CD14-positive monocyte (primary cell): ENCODE measurements at places on chromosomes 5 and 9.
A peak's percentile ranks its signal among the peaks of the same experiment; 100 is the strongest.

- DNase-seq: no peak
Measured at GRCh38 chr5:9537223-9538141, 8.4 kb downstream of the SEMA5A start.

- peak; percentile 23 for DNase-seq
Measured at GRCh38 chr5:68217047-68217355, 1.4 kb downstream of the PIK3R1 start.

- no peak for DNase-seq
Measured at GRCh38 chr5:67094476-67095300, 101.9 kb downstream of the CD180 start.

DNA sequence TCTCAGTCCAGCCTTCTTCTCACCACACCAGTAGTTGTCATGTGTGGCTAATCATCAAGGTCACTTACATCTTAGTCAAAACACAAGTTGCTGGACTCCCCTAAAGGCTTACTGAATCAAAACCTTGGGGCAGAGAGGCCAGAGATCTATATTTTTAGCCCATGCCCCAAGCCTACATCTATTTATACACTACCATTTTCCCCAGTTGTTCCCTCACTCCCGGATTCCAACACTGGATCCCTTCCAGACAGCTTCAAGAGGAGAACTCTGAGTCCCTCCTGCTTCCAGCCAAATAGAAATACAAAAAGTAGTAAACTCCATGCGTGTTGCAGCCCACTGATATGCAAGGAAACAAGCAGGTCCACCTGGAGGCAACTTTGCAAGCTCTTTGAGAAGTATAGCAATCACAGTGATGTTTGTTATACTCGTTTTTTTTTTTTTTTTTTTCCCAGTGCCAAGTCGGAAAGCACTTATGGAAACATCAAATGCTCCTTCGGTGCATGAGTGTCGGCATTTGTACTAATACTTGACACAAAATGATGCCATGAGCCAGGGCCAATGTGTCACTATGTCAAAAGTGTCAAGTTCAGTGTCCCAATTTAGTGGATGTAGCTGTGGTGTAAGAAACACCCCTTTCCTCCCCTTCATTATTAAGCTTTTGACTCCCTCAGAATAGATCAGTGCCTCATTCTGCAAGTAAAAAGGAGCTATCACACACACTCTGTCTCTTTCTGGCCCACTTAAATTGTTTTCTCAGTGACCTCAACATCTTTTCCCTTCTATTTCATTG lies 594.2 kb upstream of the SGCD start:
- no peak for DNase-seq

DNA sequence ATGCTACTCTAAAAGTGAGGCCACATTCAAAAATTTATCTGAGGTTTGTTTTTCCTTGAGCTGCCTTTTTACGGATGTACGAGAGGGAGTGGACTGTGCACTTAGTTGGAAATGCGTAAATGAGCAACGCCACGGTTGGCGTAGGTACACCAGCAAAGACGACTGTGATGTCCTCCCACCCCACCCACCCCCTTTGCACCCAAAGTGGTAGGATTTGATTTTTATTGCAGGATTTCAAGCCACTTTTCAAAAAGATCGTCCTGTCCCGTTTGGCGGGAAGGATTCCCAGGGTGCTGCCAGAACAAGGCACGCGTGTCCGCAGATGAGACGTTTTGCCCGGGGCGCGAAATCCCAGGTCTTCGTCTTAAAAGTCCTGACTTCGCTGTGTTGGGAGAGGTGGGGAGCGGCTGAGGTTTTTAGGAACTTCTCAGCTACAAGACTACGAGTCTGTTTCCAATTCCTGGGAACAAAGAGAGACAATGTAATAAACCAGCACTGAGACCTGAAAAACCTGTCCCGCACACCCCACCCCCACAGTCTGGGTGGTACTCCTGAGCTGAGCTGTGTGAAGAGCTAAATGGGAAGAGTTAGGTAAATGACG lies 1.0 kb upstream of the TLE1 start:
- DNase-seq: peak; percentile 8

- DNase-seq: no peak
Measured at GRCh38 chr5:90809311-90810056, 250.9 kb downstream of the ADGRV1 start.

- no peak for DNase-seq
Measured at GRCh38 chr5:16615741-16616535, 859 bp downstream of the RETREG1 start.

- DNase-seq: no peak
Measured at GRCh38 chr5:121019734-121020133, 555.6 kb downstream of the PRR16 start.

DNA sequence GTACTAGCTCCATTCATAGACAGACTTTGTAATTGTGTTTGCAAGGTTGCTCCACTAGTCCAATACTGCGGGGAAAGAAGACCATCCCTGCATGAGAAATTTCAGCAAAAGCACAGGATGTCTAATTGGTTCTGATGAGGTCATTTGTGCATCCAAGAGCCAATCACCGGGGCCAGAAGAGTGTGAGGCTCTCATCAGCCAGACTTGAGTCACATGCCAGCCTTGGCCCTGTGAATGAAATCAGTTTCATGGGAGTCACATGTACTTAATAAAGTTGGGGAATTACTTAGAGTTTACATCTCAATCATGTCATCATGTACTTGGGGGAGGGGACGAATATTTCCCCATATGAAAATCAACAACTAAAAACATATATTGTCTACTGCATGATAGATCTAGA lies 1236.0 kb downstream of the MAT2B start:
- DNase-seq: no peak

DNA sequence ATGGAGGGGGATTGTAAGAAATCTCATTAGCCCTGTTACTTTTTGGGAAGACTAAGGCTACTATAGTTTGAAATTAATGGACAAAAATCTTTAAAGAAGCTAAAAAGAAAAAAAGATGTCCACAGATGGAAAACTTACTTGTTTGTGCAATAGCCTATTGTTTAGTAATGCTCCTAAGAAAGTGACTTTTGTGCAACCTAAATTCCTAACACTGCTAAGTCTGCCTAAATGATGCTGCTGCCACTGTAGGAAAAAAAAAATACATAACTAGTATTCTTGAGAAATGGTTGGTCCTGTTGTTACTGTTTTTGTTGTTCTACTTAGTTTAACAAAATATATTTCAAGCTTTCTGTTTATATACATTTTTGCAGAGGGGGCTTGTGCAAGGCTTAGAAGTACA lies 108.2 kb upstream of the NR3C1 start:
- DNase-seq: no peak

DNA sequence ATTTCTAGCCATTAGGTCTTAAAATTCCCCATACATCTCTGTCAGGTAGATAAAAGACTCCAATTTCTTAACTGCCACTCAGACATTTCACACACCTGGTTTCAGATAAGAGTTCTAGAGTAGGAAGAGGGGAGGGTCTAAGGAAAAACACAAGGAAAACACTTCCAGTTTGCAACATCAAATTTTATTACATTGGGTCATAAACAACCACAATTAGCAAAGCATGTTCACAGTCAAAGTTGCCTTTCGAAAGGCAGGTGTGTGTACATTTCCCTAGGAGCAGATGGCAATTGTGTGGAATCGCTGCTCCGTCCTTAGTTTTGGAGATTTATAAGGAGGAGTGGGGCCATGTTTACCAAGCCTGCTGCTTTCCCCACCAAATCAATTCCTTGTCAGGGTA lies 120.8 kb downstream of the DMRT2 start:
- no peak for DNase-seq

DNA sequence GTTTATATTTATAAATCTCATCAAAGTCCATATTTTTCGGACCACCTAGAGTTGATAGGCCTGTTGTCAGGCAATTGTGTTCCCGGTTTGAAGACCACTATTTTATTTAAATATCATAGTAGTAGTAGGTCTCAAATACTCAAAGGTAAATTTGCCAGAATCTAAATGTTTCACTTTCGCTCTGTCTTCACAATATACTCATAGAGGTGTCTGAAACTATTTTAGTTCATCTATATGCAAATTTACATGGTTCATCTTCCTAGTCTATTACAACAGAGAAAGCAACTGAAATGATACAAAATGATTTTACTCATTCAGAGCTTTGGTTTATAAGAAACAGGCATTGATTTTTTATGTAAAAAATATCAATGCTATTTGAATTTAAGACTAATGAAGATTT lies 1897.5 kb downstream of the EFNA5 start:
- DNase-seq: no peak

GRCh38 chr9:137021979-137022661 lies 5.9 kb downstream of the ABCA2 start:
- DNase-seq: peak; percentile 75

DNA sequence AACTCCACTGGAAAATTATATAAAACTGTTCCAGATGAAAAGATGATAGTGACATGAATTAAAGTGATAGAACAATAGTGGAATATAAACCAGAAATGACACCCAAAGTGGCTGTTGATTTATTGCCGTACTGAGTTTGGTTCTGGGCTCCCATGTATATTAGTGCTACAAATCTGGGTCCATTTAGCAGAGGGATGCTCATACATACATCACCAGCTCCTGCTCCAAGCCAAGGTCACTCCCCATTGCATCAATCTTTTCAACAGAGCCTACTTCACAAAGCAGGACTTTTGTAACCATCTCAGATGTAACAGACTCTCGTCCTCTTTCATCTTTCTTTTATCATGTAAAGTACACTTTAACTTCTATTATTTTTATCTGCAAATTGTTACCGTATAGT lies 208.6 kb downstream of the GAPVD1 start:
- DNase-seq: no peak

GRCh38 chr5:65483546-65484346 lies 2.0 kb upstream of the ADAMTS6 start:
- peak; percentile 35 for DNase-seq

GRCh38 chr9:31996331-31996730 lies 388.1 kb upstream of the ACO1 start:
- no peak for DNase-seq

- DNase-seq: no peak
Measured at GRCh38 chr5:77847814-77848290, 71.7 kb upstream of the TBCA start.

DNA sequence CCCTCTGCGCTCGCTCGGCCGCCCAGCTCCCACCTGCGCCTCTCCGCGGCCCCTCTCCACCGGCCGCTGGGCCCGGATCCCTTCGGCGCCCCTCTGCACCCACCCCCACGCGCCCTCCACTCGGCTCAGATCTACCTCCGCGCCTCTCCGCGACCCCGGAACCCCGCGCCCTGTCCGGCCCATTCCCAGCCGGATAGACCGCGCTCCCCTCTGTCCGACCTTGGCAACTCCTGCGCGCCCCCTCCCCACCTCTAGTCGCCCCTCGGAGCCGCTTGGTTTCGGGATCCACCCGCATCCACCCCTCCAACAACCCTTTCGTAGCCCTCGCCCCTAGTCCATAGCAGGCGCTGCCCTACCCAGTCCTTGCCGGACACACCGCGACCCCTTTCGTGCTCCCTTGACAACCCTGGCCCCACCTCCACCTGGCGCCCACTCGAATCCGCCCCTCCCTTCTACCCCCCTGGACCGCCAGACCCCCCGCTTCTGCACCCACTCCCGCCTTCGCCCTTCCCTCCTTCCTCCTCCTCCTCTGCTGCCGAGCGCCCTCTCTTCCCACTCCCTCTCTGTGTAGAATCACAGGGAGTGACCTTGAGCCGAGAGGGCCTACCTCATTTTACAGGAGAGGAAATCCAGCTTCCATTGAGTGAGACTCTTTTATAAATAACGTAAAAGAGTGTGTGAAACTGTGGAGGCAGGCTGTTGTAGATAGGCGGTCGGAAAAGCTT lies 525 bp upstream of the AK3 start:
- DNase-seq: no peak

GRCh38 chr5:76942581-76942980 lies 10.3 kb upstream of the CRHBP start:
- no peak for DNase-seq

DNA sequence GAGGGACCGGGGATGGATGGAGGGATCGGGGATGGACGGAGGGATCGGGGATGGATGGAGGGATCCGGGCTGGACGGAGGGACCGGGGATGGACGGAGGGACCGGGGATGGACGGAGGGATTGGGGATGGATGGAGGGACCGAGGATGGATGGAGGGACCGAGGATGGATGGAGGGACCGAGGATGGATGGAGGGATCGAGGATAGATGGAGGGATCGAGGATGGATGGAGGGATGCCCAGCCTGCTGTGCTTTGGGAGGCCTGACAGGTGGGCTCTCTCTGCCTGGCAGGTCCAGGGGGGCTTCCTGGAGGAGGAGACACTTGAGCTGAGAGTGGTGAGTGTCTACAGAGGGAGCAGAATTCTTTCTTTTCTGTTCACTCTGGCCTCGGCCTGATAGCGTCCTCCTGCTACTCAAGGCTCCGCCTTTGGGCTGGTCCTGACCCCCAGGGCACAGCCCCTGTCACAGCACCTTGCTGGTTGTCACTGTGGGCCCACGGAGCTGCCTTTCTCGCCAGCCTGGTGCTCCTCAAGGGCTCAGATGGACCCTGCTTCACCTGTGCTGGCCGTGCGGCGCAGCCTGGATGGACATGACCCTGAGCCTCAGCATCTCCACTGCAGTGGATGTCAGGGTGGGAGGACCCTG lies 42.2 kb upstream of the RNF130 start:
- no peak for DNase-seq

DNA sequence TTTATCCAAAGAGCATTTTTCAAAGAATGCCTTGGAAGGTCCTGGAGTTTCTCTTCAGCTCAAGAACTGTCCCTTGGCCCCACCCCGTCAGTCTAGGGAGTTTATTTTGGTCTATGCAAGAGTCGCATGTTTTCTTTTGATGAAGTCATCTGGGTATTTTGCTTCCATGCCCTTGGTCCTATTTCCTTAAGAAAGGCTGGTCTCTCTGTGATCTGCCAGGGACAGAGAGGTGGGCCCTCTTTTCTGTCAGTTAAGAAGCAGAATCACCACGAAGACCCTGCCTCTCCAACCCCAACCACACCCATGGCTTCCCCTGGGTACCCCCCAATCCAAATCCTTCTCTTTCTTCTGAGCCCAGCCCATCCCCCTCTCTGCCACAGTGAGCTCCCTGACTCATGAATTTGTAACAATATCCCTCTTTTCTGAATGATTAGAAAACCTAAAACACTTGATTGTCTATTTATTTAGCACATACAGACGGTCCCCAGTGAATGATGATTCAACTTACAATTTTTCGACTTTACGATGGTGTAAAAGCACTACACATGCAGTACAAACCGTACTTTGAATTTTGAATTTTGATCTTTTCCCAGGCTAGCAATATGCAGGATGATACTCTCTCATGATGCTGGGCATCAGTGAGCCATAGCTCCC lies 163.5 kb upstream of the ADRA1B start:
- no peak for DNase-seq

GRCh38 chr9:99073985-99074901 lies 30.7 kb upstream of the TGFBR1 start:
- no peak for DNase-seq

DNA sequence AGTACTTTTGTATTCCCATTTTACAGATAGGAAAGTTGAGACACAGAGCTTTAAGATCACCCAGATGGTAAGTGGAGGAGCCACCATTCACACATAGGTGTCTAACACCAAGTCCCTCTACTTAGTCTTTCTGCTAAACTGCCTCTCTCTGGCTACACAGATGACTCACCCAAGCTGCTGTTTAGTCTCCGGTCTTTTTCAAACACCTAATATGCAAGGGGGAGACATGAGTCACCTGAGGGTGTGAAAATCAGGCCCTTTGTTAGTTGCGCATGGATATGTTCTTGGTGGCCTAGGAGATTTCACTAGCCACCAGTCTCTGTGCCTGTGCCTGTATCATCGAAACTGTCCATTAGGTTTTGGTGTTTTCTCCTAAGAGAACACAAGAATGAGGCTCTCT lies 117.8 kb downstream of the MAST4 start:
- no peak for DNase-seq

GRCh38 chr5:141942185-141942857 lies 15.7 kb downstream of the PCDH12 start:
- no peak for DNase-seq
